Spleen (tissue), 13 donors: ENCODE measurements at places on chromosomes 4 and X. TPM values are rescaled to one million over a fixed set of nuclear protein-coding genes. Genes with fewer than 3 reads are reported as not detected.

Gene CCDC160
- total RNA-seq = not detected

Gene CSAG3
- 0.37 TPM for total RNA-seq

Gene GNRHR
- not detected for total RNA-seq

Gene NAP1L3
- 3.5 TPM for total RNA-seq

Gene CRMP1
- total RNA-seq = 1.9 TPM

Gene PAGE2
- total RNA-seq = not detected

GRCh38 chrX:79573760-79574159, 206.6 kb upstream of the ITM2A start:
- DNase-seq = no peak
- H3K27me3 ChIP-seq = no peaks in the 10 kb centered on the region
- no peaks in the 10 kb centered on the region for H3K36me3 ChIP-seq
- no peak overlapping the region for H3K4me3 ChIP-seq
- no peak overlapping the region for H3K27ac ChIP-seq
- no peaks in the 10 kb centered on the region for H3K4me1 ChIP-seq

DNA sequence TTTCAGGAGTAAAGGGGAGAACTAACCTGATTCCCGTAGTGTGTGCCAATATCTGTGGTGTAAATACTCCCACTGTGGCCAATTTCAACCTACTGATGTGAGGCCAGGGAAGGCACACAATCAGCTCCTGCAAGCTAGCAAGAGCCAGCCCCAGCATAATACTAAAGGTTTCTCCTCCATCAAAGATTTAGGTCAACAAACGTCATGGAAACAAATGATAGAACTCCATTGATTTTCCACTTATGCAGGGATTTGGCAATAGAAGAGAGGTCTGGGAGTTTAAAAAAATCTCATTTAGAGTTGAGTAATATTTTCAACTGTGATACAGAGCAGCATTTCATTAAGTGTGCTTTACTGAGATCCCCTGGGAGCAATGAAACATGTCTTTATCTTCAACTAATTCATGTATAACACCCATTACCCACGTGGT, 15.8 kb upstream of the VEGFD start:
- DNase-seq = no peak
- no peaks in the 10 kb centered on the region for H3K27me3 ChIP-seq
- H3K4me3 ChIP-seq = no peak overlapping the region
- no peaks in the 10 kb centered on the region for H3K36me3 ChIP-seq

- H3K27me3 ChIP-seq = no peaks in the 10 kb centered on the region
- H3K36me3 ChIP-seq = no peaks in the 10 kb centered on the region
- H3K4me1 ChIP-seq = no peaks in the 10 kb centered on the region
- no peak overlapping the region for H3K4me3 ChIP-seq
Measured at GRCh38 chrX:29728639-29729038, 486.7 kb upstream of the MAGEB2 start.

- no peaks in the 10 kb centered on the region for H3K4me1 ChIP-seq
- no peak overlapping the region for H3K4me3 ChIP-seq
- H3K36me3 ChIP-seq = peaks cover 33% of the 10 kb centered on the region
- DNase-seq = no peak
- H3K27me3 ChIP-seq = no peaks in the 10 kb centered on the region
- no peak overlapping the region for H3K27ac ChIP-seq
Measured at GRCh38 chr4:39825741-39826231, 127.8 kb downstream of the UBE2K start.

- H3K4me3 ChIP-seq = no peak overlapping the region
Measured at GRCh38 chr4:105741548-105741947, 33.0 kb downstream of the GSTCD start.

- no peak for DNase-seq
- H3K27me3 ChIP-seq = no peaks in the 10 kb centered on the region
- no peak overlapping the region for H3K4me3 ChIP-seq
- no peak overlapping the region for H3K27ac ChIP-seq
- H3K36me3 ChIP-seq = no peaks in the 10 kb centered on the region
Measured at GRCh38 chr4:37799941-37800554, 26.4 kb upstream of the PGM2 start.

DNA sequence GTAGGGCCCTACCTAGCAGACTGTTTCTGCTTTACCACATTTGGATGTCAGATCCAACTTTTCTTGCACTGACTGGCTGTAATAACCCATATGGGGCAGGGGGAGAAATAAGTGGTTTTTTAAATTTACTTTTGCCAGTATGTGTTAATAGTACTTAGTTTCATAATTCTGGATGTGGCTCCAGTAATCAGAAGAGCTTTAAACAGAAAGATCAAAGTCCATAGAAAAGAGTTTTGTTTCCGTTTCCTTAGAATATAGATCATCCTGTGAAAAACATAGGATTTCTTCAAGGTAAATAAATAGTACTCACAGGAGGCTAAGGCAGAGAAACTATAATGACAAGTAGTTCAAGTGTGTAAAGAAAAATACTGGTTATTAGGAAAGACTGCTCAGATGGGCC, 85.6 kb downstream of the SLC39A8 start:
- no peaks in the 10 kb centered on the region for H3K27me3 ChIP-seq
- H3K4me3 ChIP-seq = no peak overlapping the region
- no peaks in the 10 kb centered on the region for H3K4me1 ChIP-seq
- H3K27ac ChIP-seq = no peak overlapping the region

DNA sequence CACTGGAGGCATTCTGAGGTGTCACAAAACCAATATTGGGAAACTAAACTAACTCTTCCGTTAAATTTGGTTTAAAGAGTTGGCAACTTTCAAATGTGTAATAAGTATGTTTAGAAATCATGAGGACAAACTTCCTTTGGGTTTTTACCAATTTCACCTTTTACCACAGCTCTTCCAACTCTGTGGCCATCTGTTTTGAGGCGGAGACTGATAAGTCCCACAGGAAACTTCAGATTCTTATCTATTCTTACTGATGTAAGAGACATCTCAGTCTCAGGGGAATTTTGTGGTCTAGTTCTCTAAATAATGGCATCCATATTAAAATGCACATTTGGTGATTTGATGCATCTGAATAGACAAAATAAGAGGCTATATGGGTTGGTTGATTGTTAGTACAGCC, 229.2 kb upstream of the AFF2 start:
- H3K27me3 ChIP-seq = no peaks in the 10 kb centered on the region
- no peak overlapping the region for H3K4me3 ChIP-seq
- no peak overlapping the region for H3K27ac ChIP-seq
- no peaks in the 10 kb centered on the region for H3K4me1 ChIP-seq

DNA sequence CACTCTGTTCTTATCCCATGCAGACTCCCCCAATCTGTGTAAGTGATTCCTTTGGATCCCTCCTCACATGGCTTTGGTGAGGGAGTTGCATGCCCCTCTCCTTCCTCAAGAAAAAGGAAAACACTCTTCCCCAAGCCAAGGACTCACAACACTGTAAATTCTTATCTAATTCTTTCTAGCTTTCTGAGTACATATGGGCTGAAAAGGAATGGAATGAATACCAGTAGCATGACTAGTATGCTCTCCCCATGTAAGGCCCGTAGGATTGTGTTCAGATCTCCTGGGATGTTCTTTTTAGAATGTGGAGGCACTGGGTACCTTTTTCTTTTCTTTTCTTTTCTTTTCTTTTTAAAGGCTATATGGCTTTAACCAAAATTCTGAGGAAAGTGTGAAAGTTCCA, 17.0 kb upstream of the MAGED1 start:
- no peak for DNase-seq
- no peaks in the 10 kb centered on the region for H3K27me3 ChIP-seq
- H3K36me3 ChIP-seq = no peaks in the 10 kb centered on the region

DNA sequence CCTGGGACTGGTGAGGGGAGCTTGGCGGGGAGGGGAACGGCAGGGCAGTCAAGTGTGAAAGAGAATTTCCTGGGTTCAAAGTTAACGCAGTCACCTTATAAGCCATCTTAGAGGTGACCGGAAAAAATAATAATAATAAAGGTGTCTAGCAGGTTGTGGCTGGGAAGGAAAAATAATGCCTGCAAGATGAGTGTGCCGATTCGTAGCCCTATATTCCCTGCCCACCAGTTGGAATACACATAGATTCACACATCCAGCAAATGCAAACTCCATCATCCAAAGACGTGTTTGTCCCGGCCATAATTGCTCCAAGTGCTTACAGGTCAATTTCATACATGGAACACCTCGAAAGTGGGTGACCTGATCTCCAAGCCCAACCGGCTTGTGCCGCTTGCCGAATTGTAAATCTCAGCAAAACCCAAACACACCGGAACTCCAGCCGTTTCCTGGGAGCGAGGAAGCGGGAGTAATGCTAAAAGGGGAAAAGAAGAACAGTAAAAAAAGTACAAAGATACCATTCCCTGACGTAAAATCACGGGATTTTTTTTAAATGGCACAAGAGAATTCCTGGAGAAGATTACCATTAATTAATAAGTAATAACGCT, 1.3 kb upstream of the FAT1 start:
- peak overlapping the region; percentile 62 for H3K4me3 ChIP-seq
- H3K27me3 ChIP-seq = peaks cover 53% of the 10 kb centered on the region
- H3K4me1 ChIP-seq = peaks cover 9% of the 10 kb centered on the region
- DNase-seq = no peak

DNA sequence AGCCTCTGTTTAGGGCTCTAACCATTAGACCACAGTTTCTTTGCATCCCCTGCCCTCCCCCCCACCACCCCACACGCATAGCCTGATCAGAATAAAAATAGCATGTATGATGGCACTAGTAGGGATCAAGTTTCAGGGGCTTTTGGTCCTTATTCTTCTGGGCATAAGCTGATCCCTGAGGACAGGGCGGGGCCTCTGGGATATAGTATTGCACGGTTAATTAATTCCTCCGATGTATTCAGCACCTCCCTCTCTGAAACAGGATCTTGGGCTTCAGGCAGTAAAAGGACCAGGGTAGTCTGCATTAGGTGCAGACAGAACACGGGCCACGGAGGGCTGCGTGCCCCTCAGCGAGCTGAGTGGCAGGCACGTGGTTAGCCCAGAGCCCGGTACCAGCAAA, 57.1 kb downstream of the ELF4 start:
- H3K4me3 ChIP-seq = no peak overlapping the region
- H3K27me3 ChIP-seq = no peaks in the 10 kb centered on the region
- H3K4me1 ChIP-seq = no peaks in the 10 kb centered on the region
- H3K36me3 ChIP-seq = peaks cover 20% of the 10 kb centered on the region
- DNase-seq = no peak

- no peak for DNase-seq
- no peaks in the 10 kb centered on the region for H3K36me3 ChIP-seq
- peaks cover 48% of the 10 kb centered on the region for H3K4me1 ChIP-seq
- H3K4me3 ChIP-seq = no peak overlapping the region
- H3K27me3 ChIP-seq = peaks cover 34% of the 10 kb centered on the region
Measured at GRCh38 chr4:56653461-56654237, 27.4 kb downstream of the HOPX start.

DNA sequence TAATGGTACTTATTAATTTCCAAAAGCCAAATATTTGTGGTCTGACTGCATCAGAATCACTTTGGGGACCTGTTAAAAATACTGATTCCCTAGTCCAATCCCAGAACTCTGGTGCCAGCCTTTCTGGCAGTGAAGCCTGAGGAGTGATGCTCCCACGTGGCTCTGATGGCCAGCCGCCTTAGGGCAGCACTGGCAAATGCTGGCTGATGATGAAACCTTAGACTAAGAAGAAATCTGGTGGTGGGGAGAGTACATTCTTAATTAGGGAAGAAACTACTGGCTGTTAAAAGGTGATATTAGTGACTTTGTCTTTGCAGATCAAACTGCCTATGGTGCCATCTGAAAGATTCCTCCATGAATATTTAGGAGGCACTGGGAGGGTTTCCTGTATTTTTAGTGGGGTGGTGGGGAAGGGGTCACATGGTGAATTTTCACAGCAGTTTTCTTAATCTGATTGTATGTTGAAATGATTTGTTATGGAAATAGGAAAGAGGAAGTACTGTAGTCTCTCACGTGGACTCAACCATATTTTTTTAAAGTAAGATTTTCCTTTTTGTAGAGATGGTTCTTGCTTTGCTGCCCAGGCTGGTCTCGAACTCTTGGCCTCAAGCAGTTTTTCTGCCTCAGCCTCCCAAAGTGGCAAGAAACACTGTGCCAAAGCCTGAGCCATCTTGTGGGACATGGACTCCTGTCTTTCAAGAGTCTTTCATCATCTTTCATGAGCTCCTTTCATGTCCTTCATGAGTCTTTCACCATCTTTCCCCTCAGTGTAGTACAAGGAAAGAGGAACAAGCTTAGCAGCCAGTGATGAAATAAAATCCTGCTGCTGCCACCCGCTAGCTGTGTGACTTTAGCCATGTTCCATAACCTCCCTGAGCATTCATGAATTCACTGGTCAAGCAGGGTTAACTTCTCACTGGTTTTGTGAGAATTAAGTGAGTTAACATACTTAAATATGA, 90.8 kb downstream of the ZNF330 start:
- DNase-seq = no peak
- no peak overlapping the region for H3K27ac ChIP-seq
- H3K36me3 ChIP-seq = no peaks in the 10 kb centered on the region
- H3K4me1 ChIP-seq = peaks cover 10% of the 10 kb centered on the region

DNA sequence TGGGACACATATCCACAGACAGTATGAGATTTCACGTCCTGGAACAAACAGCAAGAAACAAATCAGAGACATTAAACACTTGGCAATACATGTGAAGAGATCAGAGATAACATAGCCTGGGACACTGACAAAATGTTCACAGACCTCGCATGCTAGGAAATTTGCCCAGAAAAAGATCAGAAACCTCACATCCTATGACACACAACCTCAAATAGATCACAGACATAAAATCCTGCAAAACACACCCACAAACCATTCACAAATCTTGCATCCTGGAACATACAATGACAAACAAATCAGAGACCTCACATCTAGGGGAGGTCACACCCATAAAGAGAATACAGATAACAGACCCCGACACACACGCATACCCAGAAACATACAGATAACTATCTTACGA, 18.0 kb downstream of the SUV39H1 start:
- peak overlapping the region; percentile 76 for H3K27ac ChIP-seq
- H3K4me3 ChIP-seq = no peak overlapping the region
- DNase-seq = no peak

GRCh38 chrX:12579311-12579710, 211.9 kb upstream of the PRPS2 start:
- no peaks in the 10 kb centered on the region for H3K27me3 ChIP-seq
- H3K27ac ChIP-seq = no peak overlapping the region

- H3K27me3 ChIP-seq = no peaks in the 10 kb centered on the region
- no peak overlapping the region for H3K4me3 ChIP-seq
- H3K27ac ChIP-seq = peak overlapping the region; percentile 0
- DNase-seq = no peak
- no peaks in the 10 kb centered on the region for H3K36me3 ChIP-seq
Measured at GRCh38 chr4:42638993-42639392, 17.9 kb downstream of the ATP8A1 start.

- no peak overlapping the region for H3K4me3 ChIP-seq
- H3K36me3 ChIP-seq = no peaks in the 10 kb centered on the region
- DNase-seq = no peak
- no peak overlapping the region for H3K27ac ChIP-seq
- no peaks in the 10 kb centered on the region for H3K4me1 ChIP-seq
- H3K27me3 ChIP-seq = peaks cover 3% of the 10 kb centered on the region
Measured at GRCh38 chr4:4361883-4362282, 25.0 kb upstream of the NSG1 start.
